CD14-positive monocyte (primary cell): ENCODE measurements at places on chromosomes 12 and 14.

GRCh38 chr14:89088530-89088929, 264.1 kb downstream of the TTC8 start:
- no peak for DNase-seq

DNA sequence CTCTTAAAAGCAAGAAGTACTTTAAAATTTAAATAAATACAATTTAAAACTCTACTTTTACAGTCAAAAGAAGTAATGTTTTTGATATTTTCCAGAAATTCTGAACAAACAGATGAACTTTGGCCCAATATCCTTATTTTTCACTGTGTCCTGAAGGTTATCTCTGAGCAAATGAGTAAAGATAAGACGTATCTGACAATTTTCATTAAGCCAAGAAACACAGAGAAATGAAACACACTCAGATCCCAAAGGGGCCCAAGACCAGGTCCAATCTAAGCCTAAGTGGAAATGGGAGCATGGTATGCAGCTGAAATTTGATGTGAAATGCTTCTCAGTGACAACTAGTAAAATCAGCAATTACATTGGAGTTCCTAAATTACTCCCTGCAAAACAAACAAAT, 105.6 kb upstream of the COCH start:
- DNase-seq: no peak

DNA sequence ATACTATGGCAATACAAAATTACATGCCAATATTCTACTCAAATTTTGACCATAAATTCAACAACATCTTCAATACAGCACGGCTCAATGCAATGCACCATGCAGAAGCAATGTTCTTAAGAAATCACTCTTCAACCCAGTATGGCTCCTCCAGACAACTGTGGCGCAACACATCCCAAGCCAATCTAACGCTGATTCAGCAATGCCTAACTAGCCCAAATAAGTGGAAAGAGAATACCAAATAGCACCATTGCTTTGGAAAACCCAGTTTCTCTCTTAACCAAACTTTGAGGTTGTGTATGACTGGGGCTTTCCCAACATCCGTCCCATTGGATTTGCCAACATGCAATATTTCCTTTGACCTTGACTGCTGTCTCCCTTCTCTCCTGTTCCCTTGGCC, 211.1 kb upstream of the TBX3 start:
- no peak for DNase-seq

DNA sequence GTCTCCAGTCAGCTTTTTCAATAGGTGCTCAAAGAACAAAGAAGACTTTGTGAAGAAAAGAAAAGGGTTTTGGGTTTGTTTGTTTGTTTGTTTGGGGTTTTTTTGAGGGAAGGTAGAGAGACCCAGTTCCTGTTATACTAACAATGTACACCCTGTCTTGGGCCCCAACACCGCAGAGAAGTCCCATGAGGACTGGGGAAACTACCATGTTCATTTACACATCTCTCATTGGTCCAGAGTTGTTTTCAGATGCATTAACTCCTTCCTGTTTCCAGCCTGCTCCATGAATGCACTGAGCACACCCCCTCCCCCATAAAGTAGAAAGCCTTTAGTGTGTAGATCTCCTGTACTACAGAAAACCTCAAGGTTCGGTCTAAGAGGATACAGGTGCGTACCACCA, 51.1 kb upstream of the SLC8A3 start:
- DNase-seq: no peak

DNA sequence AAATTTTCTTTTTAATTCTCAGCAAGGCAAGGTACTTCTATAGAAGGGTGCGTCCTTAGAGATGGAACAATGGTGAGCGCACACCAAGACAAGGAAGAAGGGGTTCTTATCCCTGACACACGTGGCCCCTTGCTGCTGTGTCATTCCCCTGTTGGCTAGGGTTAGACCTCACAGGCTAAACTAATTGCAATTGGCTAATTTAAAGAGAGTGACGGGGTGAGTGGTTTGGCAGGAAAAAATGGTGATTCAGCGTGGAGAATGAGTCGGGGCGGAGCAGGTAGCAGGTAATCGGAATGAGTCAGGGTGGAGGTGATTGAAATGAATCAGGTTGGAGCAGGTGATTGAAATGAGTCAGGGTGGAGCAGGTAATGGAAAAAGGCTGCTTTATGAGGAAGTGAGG, 36.3 kb upstream of the HECTD1 start:
- no peak for DNase-seq

GRCh38 chr12:25256826-25257225, 6.1 kb upstream of the KRAS start:
- no peak for DNase-seq

DNA sequence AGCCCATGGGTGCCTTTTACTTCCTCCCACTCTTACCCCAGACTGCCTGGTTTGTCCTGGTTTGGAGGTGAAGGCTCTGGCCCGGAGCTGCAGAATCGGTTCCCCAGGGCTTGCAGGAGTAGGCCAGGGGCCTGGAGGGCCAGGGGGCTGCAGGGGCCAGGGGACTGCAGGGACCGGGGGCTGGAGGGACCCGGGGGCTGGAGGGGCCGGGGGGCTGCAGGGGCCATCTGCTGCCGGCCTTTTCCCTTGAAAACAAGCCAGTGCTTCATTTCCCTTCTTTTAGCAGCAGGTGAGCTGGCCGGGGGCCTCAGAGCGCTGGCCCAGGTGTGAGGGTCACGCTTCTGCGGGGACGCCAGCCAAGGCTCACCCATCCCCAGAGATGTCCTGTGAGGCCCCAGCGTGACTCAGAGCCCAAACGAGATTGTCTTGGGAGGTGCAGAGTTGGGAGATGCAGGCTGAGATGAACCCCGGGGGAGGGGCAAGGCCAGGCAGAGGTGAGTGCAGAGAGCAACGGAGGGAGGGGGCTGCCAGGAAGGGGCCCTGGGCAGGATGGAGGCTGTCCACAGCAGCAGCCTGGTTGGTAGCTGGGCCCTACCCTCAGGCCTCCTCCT, 154.9 kb downstream of the KIF26A start:
- DNase-seq: no peak

GRCh38 chr12:78343657-78344056, 513.0 kb downstream of the NAV3 start:
- no peak for DNase-seq

DNA sequence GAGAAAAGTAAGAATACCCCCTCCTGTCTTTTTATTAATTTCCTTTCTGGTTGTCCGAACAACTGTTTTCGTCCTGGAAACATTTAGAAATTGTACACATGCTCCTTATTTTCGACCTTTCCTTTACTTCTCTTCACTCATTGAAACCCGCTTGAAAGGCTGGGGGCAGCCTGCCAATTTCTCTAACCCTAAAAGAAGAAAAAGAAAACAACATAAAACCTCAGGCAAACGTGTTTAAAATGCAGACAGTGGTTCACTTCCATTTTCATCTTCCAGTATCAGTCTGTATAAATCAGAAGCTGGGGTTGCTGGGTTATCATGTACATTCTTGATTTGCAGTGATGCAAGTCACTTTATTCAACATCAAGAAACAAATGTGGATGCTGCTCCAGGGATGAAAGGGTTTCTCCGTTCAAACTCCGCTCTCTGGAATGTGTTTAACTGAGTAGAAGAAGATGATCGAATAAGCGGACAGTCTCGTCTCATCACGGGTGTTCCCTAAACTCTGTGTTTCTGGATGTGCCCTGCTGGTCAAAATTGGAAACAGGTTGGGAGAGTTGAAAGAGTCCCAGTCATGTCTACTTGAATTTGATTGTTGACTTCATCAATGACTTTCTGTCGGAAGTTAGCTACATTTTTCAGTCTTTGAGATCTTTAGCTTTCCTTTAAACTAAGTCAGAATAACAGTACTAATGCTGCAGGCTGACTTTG, 1042.2 kb downstream of the BCL11B start:
- DNase-seq: no peak

DNA sequence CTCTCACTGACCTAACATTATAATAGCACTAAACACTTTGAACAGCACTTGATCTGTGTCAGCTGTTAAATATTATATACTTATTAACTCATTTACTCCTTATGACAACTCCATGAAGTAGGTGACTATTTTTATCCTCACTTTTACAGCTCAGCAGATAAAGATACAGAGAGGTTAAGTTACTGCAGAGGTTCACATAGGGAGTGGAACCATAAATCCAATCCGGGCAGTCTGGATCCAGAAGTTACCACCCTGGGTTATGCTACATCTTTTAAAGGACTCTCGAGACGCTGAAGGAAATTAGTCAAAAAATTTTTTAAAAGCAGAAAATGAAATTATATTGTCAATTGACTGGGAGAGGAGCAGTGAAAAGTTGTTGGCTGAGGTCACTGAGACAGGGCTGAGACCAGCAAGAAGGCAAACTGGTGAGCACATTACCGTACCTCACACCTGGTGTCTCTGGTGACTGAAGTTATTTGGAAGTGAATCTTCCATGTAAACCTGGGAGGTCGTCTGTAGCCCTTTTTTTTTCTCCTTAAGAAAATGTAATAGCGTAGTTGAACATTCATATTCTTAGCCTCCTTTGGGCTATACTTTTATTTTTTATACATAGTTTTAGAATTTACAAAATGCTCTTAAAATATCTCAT, 1.2 kb upstream of the RIMKLB start:
- no peak for DNase-seq

DNA sequence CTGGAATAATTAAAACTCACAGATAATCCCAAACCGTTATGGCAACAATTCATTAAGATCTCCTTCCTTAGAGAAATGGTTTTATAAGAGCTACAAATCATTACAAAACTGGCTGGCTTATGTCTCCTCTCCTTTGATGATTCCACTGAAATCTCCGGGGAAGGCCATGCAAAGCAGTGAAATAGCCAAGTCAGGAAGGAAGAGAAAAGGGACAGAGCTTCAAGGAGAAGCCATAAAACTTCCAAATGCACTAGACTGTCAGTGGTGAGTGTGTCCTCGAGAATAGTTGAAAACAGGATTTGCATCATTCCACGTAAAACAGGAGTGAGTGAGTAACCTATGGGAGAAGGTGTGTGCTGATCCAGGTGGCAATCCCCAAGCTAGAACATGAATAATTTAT, 330.0 kb downstream of the DIO2 start:
- no peak for DNase-seq

GRCh38 chr14:76939015-76939742, 89.3 kb downstream of the IRF2BPL start:
- no peak for DNase-seq

DNA sequence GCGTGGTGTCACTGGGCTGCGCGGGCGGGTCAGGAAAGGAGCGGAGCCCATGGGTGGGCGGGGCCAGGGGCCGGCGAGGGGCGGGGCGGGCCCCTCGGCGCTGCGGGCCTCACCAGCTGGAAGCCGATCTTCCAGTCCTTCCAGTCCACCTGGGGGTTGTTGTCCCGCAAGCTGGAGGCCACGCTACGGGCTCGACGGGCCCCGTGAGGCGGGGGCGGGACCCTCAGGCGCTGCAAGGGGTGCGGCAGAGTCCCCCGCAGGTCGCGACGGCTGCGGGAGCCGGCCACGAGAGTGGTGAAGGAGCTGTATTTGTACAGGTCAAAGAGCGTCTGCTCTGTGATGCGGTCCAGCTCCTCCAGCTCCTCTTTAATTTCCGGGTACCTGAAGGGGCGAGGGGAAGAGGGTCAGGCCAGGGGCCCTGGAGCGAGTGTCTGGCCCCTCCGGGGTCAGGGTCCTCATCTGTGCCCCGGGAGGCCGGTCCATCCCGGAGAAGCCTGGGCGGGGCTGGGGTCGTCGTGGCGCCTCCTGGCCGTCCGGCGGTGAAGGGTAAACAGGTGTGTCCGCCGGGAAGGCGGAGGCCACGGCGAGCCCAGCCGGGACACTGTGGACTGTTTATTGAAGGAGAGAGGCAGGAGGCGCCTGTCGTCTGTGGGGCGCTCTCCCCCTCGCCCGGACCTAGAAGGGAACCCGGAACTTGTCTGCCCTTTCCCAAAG, 11.9 kb downstream of the SCNN1A start:
- no peak for DNase-seq

DNA sequence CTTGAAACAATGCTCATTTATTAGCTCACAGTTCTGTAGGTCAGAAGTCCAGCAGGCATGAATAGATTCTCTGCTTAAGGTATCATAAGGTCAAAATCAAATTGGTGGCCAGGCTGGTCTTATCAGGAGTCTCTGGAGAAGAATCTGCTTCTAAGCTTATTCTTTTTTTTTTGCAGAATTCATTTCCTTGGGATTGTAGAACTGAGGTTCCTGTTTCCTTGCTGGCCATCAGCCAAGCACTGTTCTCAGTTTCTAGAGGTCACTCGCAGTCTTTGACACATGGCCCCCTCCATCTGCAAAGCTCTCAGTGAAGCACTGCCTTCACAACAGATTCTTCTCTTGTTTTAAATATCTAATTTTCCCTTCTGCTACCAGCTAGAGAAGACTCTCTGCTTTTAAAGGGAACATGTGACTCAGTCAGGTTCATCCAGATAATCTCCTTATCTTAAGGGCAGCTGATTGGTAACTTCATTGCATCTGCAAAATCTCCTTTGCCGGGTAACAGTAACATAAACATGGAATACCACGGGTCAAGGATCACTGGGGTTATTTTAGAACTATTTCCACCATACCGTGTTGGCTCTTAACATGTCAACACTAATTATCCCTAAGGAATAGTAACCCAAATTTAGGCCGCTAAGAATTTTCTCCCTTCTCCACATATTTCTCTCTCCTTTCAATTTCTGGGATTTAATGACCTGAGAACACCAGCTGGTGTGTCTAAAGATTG, 25.3 kb downstream of the RHOJ start:
- no peak for DNase-seq

DNA sequence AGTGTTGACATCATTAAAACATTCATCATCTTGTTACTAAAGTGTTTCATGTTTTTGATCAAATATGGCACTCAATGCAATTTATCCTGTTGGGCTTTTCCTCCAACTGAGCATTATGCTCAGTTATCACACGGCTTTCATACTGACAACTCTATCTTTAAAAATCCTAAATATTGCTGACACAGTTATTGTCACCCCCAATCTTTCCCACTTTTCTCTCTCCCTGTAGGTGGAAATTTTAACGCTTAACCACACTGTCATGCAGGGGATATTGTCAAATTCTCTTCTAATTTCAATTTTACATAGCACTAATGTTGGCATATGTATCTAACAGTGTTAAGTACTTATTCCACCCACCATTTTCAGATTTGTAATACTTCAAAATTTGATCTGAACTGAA, 59.7 kb upstream of the GPHB5 start:
- DNase-seq: no peak

GRCh38 chr14:90580377-90581335, 183.8 kb downstream of the CALM1 start:
- DNase-seq: no peak

- no peak for DNase-seq
Observed at GRCh38 chr12:113757221-113758002, 208.7 kb downstream of the RBM19 start.

- DNase-seq: no peak
Observed at GRCh38 chr12:121397521-121397920, 2.4 kb upstream of the RNF34 start.
